ENCODE measurements at places on chromosomes 3 and 15.

- DNase-seq = no peak
Measured at GRCh38 chr3:140816372-140817195, 125.1 kb upstream of the SLC25A36 start.

DNA sequence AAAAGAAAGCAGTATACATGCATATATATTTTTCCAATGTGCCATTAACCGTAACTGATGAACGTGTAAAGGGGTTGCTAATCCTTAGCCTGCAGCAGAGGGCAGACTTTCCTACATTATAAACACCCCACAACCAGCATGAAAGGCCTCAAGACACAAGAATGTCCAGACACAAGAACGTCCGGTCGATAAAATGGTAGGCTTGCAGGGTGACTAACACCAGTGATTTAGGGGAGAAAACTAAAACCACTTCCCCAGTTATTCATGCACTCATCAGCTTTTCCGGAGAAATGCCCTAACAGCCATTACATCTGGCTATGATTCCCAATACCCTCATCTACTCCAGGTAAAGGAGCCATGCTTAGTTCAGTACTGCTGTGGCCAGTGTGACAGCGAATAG lies 57.4 kb downstream of the LRTM1 start:
- no peak for DNase-seq

DNA sequence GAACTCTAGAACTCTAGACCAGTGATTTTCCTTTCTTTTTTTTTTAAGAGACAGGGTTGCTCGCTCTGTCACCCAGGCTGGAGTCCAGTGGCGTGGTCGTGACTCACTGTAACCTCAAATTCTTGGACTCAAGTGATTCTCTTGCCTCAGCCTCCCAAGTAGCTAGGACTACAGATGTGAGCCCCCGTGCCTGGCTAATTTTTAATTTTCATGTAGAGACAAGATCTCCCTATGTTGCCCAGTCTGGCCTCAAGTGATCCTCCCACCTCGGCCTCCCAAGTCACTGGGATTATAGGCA lies 359.6 kb downstream of the SHQ1 start:
- no peak for DNase-seq

- peak; percentile 48 for DNase-seq
Measured at GRCh38 chr15:67915461-67916374, 75.9 kb upstream of the RNU6-1 start.

Data from substantia nigra (tissue), 51 donors.